ENCODE measurements at places on chromosomes 4 and X. TPM values are rescaled to one million over a fixed set of nuclear protein-coding genes. Genes with fewer than 3 reads are reported as not detected.

GRCh38 chrX:44891642-44892041, 18.7 kb downstream of the KDM6A start:
- DNase-seq, result no peak

HTRA3 gene
- total RNA-seq, result 0.80 TPM

TBCK gene
- 11.8 TPM for total RNA-seq

DNA sequence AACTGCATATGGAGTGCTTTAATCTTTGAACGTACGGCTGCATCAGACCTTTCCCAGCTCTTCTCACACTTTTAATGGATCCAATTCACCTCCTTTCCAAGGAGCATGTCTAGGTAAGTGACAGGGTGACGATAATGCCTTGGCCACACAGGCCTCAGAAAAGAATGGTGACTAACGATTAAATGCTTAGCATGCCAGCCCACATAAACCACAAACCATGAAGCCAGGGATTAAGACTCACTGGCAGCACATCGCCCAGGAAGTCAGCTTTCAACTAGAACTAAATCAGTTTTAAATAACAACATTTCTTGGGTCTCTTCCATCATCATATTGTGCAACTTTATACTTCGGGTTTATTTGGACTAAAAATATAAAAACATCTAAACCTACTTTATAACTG, 28.7 kb downstream of the INPP4B start:
- peak; percentile 69 for DNase-seq

- DNase-seq, result no peak
Measured at GRCh38 chr4:62917649-62918048, 1491.6 kb downstream of the TECRL start.

ARX gene
- not detected for total RNA-seq

GRCh38 chrX:105694839-105695238, 127.5 kb upstream of the NRK start:
- no peak for DNase-seq

DNA sequence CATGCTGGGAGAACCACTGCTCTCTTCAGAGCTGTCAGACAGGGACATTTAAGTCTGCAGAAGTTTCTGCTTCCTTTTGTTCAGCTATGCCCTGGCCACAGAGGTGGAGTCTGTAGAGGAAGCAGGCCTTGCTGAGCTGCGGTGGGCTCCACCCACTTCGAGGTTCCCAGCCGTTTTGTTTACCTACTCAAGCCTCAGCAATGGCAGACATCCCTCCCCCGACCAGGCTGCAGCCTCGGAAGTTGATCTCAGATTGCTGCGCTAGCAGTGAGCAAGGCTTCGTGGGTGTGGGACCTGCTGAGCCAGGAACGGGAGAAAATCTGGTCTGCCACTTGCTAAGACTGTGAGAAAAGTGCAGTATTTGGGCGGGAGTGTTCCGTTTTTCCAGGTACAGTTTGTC, 118.9 kb downstream of the SLC10A6 start:
- no peak for DNase-seq

MTCP1 gene
- total RNA-seq, result 0.29 TPM

GRCh38 chr4:168585168-168586091, 88.6 kb downstream of the PALLD start:
- DNase-seq, result no peak

DNA sequence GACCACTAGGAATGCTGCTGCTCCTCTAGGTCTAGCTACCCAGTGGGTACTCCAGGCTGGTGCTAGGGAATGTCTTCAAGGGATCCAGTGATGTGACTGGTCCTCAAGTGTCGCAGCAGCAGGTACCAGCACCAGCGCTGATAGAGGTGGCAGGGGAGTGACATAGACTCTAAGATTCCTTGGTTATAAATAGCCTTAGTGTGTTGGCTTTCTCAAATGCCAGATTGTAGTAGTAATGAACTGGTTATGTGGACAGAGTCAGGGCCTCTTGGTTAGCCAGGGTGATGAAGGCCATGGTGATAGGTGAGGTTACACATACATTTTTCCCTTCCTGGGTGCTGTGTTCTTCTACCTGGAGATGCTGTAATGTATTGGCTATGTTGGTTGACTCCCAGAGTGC, 38.3 kb downstream of the DCLK2 start:
- no peak for DNase-seq

HSFX3 gene
- not detected for total RNA-seq

PAGE2B gene
- not detected for total RNA-seq

- DNase-seq, result no peak
Measured at GRCh38 chrX:149987613-149988012, 49.3 kb upstream of the EOLA2 start.

DNA sequence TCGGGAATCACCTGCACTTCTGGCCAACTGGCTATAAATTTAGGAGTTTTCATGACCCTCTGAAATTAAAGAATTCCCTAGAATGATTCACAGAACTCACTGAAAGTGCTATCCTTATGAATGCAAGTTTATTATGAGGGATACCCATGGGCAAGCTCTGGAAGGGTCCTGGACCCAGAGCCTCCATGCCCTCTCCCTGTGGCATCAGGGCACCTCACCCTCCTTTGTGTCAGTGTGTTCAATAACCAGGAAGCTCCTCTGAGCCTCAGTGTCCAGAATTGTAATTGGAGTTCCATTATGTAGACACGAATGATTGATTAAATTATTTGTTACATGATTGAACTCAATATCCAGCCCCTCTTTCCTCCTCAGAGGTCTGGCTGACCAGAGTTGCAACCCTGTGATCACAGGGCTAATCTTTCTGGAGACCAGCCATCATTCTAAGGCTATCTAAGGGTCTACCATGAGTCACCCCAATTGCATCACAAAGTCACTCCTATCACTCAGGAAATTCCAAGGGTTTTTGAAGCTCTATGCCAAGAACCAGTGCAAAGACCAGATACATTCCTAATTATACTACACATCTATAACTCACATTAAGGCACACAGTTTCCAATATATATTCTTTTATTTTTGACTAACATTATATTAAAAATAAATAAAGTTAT, 8.9 kb downstream of the ANXA3 start:
- DNase-seq, result no peak

GRCh38 chr4:57154191-57154590, 44.0 kb upstream of the IGFBP7 start:
- no peak for DNase-seq

NFXL1 gene
- 10.4 TPM for total RNA-seq

GRCh38 chr4:4868758-4869723, 9.6 kb downstream of the MSX1 start:
- DNase-seq, result no peak

- DNase-seq, result no peak
Measured at GRCh38 chr4:116515959-116516358, 569.4 kb downstream of the TRAM1L1 start.

GRCh38 chrX:43975796-43976195, 2.6 kb upstream of the NDP start:
- no peak for DNase-seq

DNA sequence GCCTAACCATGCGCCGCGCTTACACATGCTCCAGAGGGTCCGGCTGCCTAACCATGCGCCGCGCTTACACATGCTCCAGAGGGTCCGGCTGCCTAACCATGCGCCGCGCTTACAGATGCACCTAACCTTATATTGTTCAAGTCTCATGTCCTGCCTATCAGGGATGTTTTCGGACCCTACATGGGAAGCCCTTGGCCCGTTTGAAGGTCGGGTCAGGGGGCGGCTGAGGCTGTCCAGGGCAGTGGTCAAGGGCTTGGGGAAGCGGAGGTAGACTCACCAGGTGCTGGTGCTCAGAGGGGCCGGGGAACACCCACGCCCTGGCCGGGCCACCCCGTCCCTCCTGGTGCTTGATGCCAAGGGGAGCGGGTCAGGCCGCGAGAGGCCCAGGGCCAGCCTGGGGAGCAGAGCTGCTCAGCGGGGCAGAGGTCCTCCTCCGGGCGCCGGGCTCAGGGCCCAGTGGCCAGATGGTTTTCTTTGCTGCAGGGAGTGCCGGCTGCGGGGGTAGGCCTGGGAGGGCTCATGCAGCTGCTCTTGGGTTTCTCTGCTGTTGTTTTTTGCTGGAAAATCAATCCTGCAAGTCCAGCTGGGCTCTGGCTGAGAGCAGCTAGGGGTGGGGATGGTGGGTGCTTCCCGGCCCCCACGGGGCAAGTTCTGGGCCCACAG, 35.4 kb upstream of the SPON2 start:
- DNase-seq, result no peak

DNA sequence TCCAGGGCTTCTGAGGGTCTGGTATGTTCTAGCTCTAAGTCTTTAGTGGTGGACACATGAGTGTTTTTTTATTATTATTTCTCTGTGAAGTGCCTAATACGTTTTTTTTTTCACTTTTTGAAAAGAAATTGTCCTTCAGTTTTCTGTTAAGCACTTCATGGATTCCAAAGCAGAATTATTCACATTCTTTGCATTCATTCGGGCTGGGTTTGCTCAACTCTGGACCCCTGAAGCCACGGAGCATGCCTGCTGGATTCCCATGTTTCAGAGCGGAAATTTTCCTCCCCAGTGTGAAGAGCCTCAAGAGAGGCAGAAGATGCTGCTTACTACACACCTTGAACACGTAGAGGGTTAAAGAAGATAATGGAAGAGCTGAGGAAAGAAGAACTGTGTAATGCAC, 107.5 kb downstream of the EGF start:
- DNase-seq, result no peak

GRCh38 chr4:138135610-138136009, 106.5 kb downstream of the SLC7A11 start:
- no peak for DNase-seq

ELOVL6 gene
- total RNA-seq, result 27.6 TPM

CYTL1 gene
- total RNA-seq, result 8.1 TPM

MAGEB2 gene
- total RNA-seq, result not detected

- no peak for DNase-seq
Measured at GRCh38 chr4:186953599-186954260, 230.1 kb upstream of the FAT1 start.

DNA sequence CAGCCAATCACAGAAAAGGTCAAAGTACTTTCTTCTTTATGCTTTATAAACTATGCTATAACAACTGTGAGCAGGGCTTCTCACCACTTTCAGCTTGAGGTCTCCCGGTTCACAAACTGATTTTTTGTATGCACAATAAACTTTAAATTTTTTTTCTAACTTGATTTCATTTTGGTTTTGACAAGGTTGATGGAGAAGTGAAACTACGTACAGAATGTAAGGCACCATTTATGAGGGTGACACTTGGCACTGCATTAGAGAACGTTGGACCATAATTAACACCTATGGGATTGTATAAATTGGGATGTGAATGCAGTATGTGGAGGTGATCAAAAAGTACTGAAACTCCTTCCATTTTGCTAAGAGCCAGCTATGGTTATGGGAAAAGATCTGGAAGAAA, 857.9 kb upstream of the HTR2C start:
- DNase-seq, result no peak

- no peak for DNase-seq
Measured at GRCh38 chr4:155773196-155773800, 14.5 kb downstream of the GUCY1B1 start.

DNA sequence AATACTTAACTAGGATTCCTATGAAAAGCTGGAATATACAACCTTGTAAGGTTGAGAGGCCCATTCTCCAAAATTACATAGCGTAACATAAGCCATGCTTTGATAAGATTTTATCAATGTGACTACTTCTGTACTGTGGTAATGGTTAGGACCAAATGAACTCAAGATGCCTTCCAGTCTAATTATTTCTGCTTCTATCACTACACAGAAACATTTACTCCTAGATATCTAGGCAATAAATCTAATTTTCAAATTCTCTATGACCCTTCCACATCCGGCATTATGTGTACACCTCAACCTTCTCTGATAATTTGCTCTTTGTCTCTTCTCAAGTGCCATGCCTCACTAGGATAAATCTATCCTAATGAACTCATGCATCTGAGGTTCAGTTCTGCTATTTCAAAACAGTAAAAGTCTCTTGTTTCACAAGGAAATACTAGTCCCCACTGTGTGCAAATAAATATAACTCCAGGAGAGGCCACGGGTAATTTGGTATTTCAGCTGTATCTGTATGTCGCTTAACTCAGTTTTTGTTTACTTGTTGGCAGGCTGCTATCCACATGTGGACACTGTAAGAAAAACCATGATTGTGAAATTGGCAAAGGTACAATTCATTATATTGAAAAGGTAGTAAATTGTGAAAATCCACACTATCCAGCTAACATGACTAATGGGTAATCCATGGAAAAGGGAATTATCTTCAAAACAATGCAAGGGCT, 93.3 kb downstream of the PRDM5 start:
- no peak for DNase-seq

DNA sequence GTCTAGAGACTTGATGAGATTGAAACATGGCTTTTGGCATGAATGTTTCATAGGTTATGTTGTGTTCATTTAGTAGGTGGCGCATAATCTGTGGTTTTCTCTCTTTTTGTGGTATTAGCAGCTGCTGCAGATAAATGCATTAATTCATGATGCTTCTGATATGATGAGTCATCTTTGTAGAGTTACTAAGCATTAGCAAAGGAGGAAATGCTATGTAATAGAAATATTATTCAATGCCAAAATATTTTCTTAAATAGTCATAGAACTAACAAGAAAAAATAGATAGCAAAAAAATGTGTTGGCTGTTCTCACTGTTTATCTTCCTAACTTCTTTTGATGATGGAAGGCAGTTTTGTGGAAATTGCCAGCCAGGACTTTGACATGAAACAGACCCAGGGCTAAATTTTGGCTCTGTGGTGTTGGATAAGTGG, 3.6 kb downstream of the ZXDB start:
- DNase-seq, result no peak

REPS2 gene
- 0.72 TPM for total RNA-seq

DNA sequence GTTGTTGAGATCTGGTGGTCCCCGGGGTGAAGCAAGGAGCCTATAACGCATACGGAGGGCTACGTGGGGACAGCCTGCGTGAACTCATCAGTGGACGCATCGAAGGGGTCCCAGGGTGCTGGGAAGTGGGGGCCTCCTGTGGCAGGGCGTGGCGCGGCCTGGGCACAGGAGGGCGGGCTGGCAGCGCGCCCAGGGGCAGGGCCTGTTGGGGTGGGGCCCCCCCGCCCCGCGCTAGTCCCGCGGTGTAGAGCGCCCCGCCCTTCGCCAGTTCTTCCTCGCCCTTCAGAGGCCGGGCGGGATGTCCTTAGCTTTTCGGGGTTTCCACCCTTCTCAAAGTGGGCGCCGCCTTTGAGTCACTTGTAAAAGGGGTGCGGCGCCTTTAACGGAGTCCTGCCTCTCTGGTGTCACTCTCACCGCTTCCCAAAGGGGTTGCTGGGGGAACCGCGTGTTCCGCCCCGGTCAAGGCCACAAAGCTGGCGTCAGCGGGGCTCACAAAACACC, 632 bp downstream of the PLP2 start:
- DNase-seq, result no peak

DNA sequence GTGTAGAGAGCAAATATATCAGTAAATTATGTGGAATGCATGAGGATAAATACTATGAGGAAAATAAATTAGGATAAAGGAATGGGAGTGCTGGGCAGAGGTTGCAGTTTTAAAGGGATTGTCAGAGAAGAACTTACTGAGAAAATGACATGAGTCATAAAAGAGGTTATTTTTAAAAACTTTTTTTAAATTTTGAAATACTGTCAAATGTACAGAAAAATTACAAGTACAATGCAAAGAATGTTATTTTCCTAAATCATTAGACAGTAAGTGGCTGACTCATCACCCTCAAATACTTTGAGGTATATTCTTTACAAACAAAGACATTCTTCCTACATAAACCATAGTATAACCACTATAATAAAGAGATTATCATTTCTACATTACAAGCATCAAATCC, 29.8 kb upstream of the H2AZ1 start:
- DNase-seq, result no peak

- DNase-seq, result no peak
Measured at GRCh38 chrX:146614663-146615478, 194.7 kb upstream of the CXorf51B start.

All from epithelial cell of proximal tubule (primary cell).